ENCODE measurements at places on chromosomes 7 and 10.

GRCh38 chr10:4809156-4809555 lies 16.9 kb upstream of the AKR1E2 start:
- no peak for DNase-seq

GRCh38 chr7:156456503-156457115 lies 184.0 kb upstream of the RNF32 start:
- DNase-seq = no peak

DNA sequence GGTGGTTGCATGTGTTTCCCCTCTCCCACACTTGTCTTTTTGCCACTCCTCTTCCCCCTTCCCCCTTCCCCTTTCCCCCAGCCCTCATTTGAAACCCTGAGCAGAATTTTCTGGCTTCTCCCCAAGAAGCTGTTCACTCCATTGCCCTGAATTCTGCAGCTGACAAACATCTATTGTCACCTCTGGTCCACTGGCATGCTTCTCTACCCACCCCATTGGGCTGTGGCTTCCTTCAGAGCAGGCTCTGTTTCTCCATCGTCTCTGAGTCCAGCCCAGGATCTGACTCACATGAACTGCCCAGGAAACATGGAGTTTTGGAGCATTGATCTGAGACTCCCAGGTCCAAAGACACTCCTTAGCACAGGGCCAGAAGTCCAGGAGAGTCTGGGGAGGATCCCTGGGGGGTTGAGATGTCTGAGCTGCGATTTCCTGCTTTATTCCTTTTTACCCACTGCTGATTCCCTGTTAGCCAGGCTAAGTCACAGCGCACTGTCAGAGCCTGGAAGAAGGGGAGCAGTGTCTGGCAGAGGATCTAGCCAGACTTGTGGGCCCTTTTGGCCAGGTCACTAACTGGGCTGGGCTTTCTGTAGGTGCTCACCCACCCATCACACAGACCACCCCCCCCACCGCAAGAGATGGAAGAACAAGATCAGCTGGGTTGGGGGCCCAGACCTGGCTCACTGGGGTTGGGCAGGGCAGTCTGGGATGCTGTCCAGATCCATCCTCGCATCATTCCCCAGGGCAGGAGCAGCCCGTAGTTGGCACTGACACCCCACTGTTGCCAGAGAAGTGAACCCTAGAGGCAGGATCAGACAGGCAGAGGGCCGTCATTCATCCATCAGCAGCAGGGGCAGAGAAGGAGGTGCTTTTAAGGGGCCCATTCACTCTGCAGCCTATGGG lies 3.5 kb downstream of the CHAT start:
- DNase-seq = no peak

- DNase-seq = no peak
These were observed 25.8 kb downstream of the MET start for GRCh38 chr7:116697761-116698160.

- DNase-seq = no peak
These were observed 13.0 kb downstream of the SLC18A2 start for GRCh38 chr10:117253908-117254307.

GRCh38 chr10:63646491-63646890 lies 125.3 kb downstream of the REEP3 start:
- DNase-seq = no peak

- DNase-seq = no peak
These were observed 627 bp downstream of the DUSP5 start for GRCh38 chr10:110498087-110498981.

- DNase-seq = no peak
These were observed 170.2 kb upstream of the CHRM2 start for GRCh38 chr7:136698231-136698630.

GRCh38 chr10:113261161-113261560 lies 291.7 kb upstream of the HABP2 start:
- no peak for DNase-seq

GRCh38 chr7:101161692-101162471 lies 3.5 kb downstream of the VGF start:
- DNase-seq = no peak

DNA sequence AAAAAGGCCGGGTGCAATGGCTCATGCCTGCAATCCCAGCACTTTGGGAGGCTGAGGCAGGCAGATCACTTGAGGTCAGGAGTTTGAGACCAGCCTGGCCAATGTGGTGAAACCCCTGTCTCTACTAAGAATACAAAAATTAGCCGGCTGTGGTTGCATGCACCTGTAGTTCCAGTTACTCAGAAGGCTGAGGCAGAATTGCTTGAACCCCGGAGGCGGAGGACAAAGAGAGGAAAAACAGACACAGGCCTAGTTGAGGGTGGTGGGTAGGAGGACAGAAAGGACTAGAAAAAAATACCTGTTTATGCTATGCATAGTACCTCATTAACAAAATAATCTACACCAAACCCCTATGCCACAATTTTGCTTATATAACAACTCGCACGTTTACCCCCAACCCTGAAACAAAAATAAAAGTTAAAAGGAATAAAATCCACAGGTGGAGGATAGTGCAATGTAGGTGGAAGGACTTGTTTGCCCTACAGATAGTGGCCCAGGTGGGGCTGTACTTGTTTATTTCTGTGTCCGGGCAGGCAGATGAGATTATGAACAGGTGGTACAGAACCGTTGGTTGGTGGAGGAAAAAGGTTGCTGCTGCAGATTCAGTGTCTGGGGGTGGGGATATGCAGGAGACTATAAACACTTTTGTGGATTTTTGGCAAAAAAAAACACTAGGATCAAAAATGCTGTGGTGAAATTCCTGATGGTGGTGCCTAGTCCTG lies 5.1 kb downstream of the ZNF680 start:
- DNase-seq = no peak

DNA sequence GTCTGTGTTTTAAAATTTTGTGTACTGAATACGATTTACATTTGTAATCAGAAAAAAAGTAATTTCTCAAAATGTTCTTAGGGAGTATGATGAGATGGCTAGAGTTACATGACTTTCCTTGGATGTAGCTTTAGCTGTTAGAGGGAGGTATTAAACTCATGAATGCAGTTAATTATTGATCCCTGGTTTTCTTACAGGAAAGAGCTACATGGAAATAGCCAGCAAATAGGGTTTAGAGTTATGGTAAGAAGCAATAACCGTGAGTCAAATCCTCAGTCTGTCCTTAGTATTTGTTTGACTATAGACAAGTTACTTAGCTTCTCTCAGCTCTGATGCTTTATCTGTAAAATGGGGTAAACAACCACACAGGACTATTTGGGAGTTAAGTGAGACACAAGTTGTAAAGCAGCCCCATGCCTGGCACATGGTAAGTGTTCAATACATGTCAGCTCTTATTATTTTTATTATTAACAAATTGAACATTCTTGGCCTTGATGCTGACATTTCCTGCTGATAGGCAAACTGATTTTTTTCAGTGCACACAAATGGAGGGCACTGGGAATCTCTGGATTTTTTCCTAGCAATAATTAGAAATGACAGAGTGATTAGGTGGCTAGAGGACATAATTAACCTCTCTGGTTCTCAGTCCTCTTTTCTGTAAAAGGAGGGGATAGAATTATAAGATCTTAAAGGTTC lies 204.5 kb upstream of the PHYHIPL start:
- no peak for DNase-seq

DNA sequence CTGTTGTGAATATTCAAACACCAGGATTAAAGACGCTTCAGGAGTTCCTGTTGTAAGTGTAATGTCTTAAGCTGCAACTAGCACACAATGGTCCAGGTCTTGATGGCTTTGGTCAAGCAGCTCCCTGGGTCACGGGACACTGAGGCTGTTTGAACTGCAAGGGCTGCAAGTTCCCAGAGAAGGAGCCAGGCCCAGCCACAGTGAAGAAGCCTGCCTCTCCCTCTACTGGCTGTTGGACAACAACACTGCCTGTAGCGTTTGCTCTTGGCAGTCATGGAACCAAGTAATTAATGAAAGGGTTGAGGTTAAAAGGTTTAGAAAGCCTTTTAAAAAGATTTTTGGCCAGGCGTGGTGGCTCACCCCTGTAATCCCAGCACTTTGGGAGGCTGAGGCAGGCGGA lies 31.9 kb upstream of the GUSB start:
- DNase-seq = peak; percentile 8

- no peak for DNase-seq
These were observed 100.9 kb downstream of the FAS start for GRCh38 chr10:89091496-89091895.

- no peak for DNase-seq
These were observed 135.2 kb downstream of the ADAM12 start for GRCh38 chr10:126252884-126253610.

DNA sequence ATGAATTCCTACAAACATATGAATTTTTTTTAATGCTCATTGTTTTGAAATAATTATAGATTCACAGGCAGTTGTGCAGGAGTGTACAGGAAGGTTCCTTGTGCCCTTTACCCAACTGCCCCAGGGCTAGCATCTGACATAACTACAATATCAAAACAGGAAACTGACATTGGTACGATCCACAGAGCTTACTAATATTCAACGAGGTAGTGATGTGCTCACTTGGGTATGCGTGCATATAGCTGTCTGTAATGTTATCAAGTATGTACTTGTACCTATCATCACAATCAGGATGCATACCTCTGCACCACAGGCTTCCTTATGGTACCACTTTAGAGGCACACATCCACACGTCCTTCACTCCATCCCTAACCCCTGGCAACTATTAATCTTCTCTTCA lies 68.3 kb downstream of the BMS1 start:
- DNase-seq = no peak

DNA sequence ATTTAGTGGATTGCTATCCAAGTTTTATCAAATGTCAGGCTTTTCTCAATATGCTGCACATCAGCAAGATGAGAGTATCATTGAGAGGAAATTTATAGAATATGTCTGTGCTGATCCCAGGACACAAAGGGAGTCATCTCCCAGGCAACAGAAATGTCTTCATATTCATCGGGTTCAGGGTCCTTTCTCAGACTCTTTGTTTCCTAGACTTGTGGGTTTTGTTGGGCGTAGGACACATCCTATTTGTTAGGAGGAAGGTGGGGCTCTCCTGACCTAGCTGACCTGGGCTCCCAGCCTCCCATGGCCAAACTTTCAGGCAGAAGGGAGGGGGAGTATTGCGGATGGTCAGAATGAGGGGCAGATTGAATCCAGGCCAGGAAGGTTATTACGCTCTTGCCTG lies 22.9 kb upstream of the NPS start:
- DNase-seq = no peak

GRCh38 chr7:147571436-147572185 lies 1019.0 kb upstream of the C7orf33 start:
- no peak for DNase-seq

- DNase-seq = peak; percentile 69
These were observed 285.4 kb upstream of the GLI3 start for GRCh38 chr7:42522227-42522991.

DNA sequence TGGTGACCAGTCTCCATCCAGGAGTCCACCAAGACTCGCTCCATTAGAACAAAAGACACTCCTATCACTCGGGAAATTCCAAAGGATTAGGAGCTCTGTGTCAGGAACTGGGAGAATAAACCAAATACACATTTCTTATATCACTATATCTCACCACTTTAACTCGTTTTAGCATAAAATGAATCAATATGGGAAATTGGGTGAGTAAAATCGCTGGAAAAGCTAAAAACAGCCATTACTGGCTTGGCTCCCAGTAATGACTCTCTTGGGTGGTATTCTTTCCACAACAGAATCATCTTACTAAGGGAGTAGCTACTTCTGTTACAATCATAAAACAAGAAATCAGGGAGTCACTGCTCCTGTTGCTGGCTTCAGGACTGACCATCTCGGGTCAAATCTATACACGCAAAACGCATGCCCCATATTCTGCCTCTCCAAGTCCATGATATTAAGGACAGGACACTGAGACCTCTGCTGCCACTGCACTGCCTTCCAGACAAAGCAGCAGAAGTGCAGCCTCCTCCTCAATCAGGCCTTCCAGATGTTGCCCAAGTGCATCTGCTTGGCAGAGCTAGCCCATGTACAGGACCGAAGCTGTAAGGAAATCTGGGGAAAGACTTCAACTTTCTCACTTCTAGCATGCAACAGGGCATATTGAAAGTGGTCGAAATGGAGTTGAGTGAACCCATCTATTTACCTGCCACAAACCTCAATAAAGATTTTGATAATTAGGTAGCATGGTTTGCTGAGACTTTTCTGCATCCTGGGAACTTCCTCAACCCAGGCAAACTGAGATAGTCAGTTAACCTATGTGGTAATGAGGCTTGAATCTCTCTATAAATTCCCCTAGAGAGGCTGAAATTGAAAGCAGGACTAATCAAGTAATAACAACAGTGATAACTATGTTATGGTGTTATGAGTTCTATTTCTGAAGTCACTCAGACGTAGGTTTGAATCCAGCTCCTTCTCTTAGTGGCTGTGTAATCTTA lies 14.4 kb upstream of the PANK1 start:
- no peak for DNase-seq

DNA sequence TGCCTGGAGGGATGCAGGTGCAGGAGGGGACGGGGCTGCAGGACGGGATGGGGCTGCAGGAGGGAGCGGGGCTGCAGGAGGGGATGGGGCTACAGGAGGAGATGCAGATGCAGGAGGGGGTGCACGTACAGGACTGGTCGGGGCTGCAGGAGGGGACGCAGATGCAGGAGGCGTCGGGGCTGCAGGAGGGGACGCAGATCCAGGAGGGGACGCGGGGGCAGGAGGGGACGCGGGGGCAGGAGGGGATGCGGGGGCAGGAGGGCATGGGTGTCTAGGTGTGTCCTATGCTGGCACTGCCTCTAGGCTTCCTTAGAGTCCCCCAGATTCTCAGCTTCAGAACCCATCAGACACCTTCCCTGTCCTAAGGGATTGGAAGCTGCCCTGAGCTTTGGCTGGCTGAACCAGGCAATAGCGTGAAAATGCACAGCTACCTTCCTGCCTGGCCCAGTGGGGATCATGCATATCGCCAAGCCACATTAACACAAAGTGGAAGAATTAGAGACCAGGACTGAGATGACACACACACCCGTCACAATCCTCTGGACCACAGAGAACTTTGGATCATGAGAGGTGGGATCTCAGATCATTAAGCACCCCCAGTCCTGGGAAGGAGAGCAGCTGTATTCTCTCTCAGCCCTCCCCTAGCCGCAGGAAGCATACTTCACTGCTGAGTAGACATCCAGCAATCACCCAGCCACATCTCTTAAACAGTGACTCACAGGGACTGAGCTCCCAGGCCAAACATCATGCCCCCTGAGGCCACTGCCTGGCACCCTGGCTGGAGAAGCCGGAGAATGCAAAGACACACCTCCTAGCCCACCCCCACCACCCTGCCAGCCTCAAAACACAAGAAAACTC lies 67.3 kb downstream of the VWA2 start:
- no peak for DNase-seq

- DNase-seq = no peak
These were observed 35.5 kb upstream of the BICC1 start for GRCh38 chr10:58477122-58477521.

GRCh38 chr10:127386606-127387327 lies 162.3 kb upstream of the NPS start:
- peak; percentile 11 for DNase-seq

- DNase-seq = no peak
These were observed 18.1 kb downstream of the OPTN start for GRCh38 chr10:13117841-13118783.

- no peak for DNase-seq
These were observed 21.5 kb downstream of the PAX2 start for GRCh38 chr10:100766693-100767421.

DNA sequence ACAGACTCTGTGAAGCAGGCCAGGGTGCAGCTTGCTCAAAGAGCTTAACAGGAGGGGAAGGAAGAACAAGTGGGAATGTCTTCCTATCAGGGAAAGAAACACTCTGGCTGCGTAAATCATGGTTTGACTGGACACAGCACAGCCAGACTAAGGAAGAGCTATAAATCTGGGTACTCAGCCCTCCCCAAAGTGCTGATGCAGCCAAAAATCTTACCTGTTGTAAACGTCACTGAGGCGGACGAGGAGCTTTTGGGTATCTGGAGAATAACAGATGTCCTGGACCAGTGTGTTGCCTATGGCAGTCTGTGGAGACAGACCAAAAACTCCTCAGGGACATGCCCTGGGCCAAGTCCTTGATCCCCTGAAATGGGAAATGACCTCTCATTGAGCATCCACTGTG lies 43.1 kb upstream of the HNRNPH3 start:
- DNase-seq = no peak

All from neuronal stem cell (in vitro differentiated cells).